A549 treated with ZK216348 at 1 μM for 4 hours (cell line): ENCODE measurements at places on chromosomes 16 and 17. TPM values are rescaled to one million over a fixed set of nuclear protein-coding genes. Genes with fewer than 3 reads are reported as not detected.

The KRT17 gene
- total RNA-seq: 0.92 to 1.7 TPM (median 1.0 TPM) in 5 replicates

The CCL16 gene
- total RNA-seq: not detected in 5 replicates

The SLC47A2 gene
- total RNA-seq: 0.09 to 0.16 TPM (median 0.14 TPM) in 4 of 5 replicates, not detected in the other

The PLLP gene
- total RNA-seq: 1.0 to 1.6 TPM (median 1.1 TPM) in 5 replicates

The MTHFSD gene
- total RNA-seq: 10.0 to 13.3 TPM (median 11.1 TPM) in 5 replicates

The EVI2A gene
- not detected in 5 replicates for total RNA-seq

The RNF43 gene
- total RNA-seq: 0.34 to 0.64 TPM (median 0.39 TPM) in 5 replicates

The AURKB gene
- 144 to 164 TPM (median 152 TPM) in 5 replicates for total RNA-seq

The GAN gene
- total RNA-seq: 1.5 to 3.3 TPM (median 2.5 TPM) in 5 replicates

The C17orf100 gene
- total RNA-seq: 1.6 to 3.1 TPM (median 2.9 TPM) in 5 replicates

The SYT17 gene
- total RNA-seq: 10.7 to 15.4 TPM (median 12.7 TPM) in 5 replicates

The CRAMP1 gene
- 12.4 to 19.1 TPM (median 16.7 TPM) in 5 replicates for total RNA-seq

The ASIC2 gene
- total RNA-seq: 1.7 to 3.1 TPM (median 2.0 TPM) in 5 replicates

The TM4SF5 gene
- 0.44 to 1.2 TPM (median 0.78 TPM) in 5 replicates for total RNA-seq

The BAIAP3 gene
- 0.65 to 1.8 TPM (median 1.3 TPM) in 5 replicates for total RNA-seq

The CCL4L2 gene
- total RNA-seq: not detected in 5 replicates

The TMEM101 gene
- total RNA-seq: 18.3 to 35.8 TPM (median 31.5 TPM) in 5 replicates

The SLFN12L gene
- not detected in 5 replicates for total RNA-seq

The C1QTNF8 gene
- total RNA-seq: not detected in 5 replicates
